T-helper 17 cell (primary cell): ENCODE measurements at places on chromosomes 12 and 14.

- H3K4me1 ChIP-seq: no peaks in the 10 kb centered on the region
- H3K27me3 ChIP-seq: no peaks in the 10 kb centered on the region
- H3K27ac ChIP-seq: no peak overlapping the region
- DNase-seq: no peak
- H3K36me3 ChIP-seq: no peaks in the 10 kb centered on the region
Measured at GRCh38 chr14:41549821-41550607, 56.7 kb upstream of the LRFN5 start.

- H3K4me1 ChIP-seq: peaks cover 11% of the 10 kb centered on the region
- H3K27ac ChIP-seq: no peak overlapping the region
- H3K27me3 ChIP-seq: no peaks in the 10 kb centered on the region
- no peak for DNase-seq
- H3K4me3 ChIP-seq: no peak overlapping the region
Measured at GRCh38 chr14:39417014-39417413, 15.2 kb downstream of the FBXO33 start.

DNA sequence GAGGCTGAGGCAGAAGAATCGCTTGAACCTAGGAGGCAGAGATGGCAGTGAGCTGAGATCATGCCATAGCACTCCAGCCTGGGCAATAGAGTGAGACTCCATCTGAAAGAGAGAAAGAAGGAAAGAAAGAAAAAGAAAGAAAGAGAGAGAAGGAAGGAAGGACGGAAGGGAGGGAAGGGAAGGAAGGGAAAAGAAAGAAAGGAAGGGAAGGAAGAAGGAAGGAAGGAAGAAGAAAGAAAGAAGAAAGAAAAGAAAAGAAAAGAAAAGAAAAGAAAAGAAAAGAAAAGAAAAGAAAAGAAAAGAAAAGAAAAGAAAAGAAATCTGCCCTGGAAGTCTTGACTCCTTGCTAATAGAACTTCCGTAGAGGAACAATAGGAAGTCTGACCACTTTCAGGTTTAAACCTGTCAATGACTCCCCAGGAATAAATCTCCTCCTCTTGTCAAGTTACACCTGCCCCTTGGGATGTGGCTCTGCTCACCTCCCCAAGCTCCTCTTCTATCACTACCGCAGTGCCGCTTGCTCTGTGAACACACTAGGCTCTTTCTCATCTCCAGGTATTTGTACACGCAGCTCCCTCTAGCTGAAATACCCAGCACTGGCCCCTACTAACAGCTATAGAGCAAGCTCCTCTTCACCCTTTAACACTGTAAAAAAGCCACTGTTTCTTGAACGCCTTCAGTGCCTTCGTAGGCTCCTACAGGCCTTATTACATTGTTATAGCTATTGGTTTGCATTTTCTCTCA is 773.1 kb upstream of the TBX3 start:
- peaks cover 3% of the 10 kb centered on the region for H3K4me1 ChIP-seq
- no peak for DNase-seq
- peaks cover 6% of the 10 kb centered on the region for H3K36me3 ChIP-seq
- no peak overlapping the region for H3K27ac ChIP-seq
- H3K4me3 ChIP-seq: no peak overlapping the region

DNA sequence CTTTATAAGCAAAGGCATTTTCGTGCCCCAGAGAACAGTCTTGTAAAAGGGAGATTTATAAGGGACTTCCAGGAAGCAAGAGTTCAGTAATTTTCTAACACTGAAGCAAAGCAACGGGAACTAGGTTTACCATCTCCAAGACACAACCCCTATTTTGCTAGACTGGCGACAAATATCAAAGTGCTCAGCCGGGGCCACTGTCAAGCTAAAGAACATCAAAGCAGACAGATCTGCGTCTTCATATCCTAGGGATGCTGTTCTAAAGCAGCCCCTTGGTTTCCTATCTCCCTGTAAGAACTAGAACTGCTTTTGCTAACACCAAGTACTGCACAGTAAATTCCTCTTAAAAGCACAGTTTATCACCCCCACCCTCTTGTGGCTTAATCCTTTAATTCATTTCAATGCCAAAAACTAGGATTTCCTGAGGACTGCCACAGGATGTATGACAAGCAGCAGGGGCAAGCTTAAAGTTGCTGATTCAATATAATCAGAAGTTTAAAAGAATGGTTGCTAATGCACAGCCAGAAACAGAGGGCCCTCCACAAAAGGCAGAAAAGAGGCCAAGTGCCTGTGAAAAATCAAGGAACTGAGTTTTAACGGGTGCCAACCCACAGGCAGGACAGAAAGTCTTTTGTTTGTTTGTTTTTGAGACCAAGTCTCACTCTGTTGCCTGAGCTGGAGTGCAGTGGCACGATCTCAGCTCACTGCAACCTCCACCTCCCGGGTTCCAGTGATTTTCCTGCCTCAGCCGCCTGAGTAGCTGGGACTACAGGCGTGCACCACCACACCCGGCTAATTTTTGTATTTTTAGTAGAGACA is 44.0 kb upstream of the ISM2 start:
- H3K27ac ChIP-seq: peak overlapping the region; percentile 74
- DNase-seq: no peak
- no peaks in the 10 kb centered on the region for H3K36me3 ChIP-seq
- no peaks in the 10 kb centered on the region for H3K27me3 ChIP-seq

GRCh38 chr12:21906919-21907493 is 34.2 kb downstream of the ABCC9 start:
- H3K4me1 ChIP-seq: no peaks in the 10 kb centered on the region
- no peak for DNase-seq
- H3K27me3 ChIP-seq: peaks cover 6% of the 10 kb centered on the region
- H3K4me3 ChIP-seq: no peak overlapping the region
- H3K27ac ChIP-seq: no peak overlapping the region
- no peaks in the 10 kb centered on the region for H3K36me3 ChIP-seq

- DNase-seq: no peak
- no peaks in the 10 kb centered on the region for H3K36me3 ChIP-seq
- H3K4me1 ChIP-seq: no peaks in the 10 kb centered on the region
- no peak overlapping the region for H3K4me3 ChIP-seq
- H3K27ac ChIP-seq: no peak overlapping the region
Measured at GRCh38 chr12:79371226-79371625, 319.5 kb downstream of the PAWR start.

DNA sequence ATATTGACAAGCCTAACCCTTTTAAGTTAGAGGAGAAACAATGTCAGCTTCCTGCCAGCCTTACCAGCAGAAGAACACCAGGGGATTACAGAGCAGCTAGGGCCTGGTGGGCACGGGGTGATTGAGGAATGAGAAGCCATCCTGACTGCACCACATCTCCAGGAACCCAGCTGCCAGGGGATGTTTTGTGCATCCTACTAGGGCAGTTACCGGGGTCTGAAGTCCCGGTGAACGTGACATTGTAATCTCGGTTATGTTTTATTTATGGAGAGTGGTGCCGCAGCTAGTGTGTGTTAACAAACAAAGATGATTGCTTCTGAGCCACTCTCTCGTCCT is 115.9 kb downstream of the BCL11B start:
- no peak overlapping the region for H3K27ac ChIP-seq
- DNase-seq: no peak
- H3K27me3 ChIP-seq: no peaks in the 10 kb centered on the region
- peaks cover 2% of the 10 kb centered on the region for H3K4me1 ChIP-seq
- H3K4me3 ChIP-seq: no peak overlapping the region
- H3K36me3 ChIP-seq: no peaks in the 10 kb centered on the region

DNA sequence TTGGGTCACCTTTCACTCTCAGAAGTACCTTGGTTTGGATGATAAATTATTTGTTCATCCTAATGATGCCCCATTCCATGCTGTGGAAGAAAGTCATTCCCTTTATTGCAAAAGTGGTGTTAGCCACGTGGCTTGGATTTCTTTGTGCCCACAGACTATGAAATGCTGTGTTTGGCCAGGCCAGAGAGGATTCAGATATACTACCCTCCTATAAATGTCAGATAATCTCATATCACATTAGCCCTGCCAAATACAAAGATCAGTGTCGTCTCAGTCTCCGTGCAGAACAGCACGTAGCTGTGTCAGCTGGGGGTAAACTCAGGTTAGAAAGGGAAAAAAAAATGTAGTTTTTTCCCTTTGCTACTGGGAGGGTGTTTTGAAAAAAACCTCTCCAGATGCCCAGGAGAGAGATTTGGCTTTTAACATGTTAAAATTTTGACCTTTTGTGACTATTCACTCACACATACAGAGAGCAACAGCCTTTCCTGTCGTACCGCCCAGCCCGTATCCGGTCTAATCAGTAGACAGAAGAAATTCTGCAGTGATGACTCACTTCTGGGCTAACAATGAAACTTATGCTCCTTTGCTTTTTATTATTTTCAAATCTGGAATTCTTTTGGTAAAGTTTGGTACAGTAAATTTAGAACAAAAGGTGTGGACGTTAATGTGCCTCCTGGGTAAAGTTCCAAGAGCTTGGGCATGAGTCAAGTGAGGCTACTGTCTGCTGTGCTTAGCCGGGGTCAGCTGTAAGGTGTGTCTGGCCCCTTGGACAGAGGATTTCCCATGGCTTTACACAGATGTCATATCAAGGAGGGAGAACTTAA is 8.5 kb upstream of the PTPRB start:
- no peaks in the 10 kb centered on the region for H3K36me3 ChIP-seq
- DNase-seq: no peak
- no peaks in the 10 kb centered on the region for H3K4me1 ChIP-seq
- H3K4me3 ChIP-seq: no peak overlapping the region
- peaks cover 38% of the 10 kb centered on the region for H3K27me3 ChIP-seq
- H3K27ac ChIP-seq: no peak overlapping the region

DNA sequence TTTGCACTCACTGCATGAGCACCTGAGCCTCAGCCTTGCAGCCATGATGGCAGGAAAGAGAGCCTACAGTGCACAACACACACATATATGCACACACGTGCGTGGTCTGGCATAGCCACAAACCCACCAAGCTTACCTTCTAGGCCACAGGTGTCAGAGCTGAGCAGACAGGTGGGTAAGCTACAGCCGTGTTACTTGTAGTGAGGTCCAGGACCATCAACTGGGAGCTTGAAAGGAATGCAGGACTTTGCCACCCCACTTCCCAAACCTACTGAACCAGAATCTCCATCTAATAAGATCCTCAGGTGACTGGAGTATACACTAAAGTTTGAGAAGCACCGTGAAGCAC is 2.7 kb downstream of the ASIC1 start:
- H3K4me1 ChIP-seq: peaks cover 20% of the 10 kb centered on the region
- no peak overlapping the region for H3K4me3 ChIP-seq
- no peak for DNase-seq
- peaks cover 16% of the 10 kb centered on the region for H3K36me3 ChIP-seq

DNA sequence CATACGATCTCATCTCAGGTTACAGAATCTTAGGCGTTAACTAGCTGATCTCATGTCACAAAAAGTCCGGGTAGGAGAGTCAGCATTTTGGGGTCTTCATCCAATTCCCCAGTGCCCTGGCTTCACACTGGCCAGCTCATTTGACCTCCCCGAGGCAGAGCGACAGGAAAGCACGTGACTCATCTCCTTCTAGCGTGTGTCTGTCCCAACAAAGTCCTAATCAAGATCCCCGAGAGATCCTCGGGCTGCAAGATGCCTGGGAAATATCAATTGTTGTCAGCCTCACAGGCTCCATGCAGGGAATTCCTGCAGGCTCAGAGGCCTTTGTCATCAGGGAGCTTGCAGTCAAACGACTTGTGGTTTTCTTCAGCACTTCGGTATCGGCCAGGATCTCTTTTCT is 57.5 kb downstream of the ZNF664 start:
- H3K27ac ChIP-seq: no peak overlapping the region
- peaks cover 5% of the 10 kb centered on the region for H3K27me3 ChIP-seq
- no peak overlapping the region for H3K4me3 ChIP-seq
- no peak for DNase-seq
- peaks cover 4% of the 10 kb centered on the region for H3K36me3 ChIP-seq
- peaks cover 3% of the 10 kb centered on the region for H3K4me1 ChIP-seq
